ENCODE measurements at places on chromosomes 7 and 10. TPM values are rescaled to one million over a fixed set of nuclear protein-coding genes. Genes with fewer than 3 reads are reported as not detected.

- peak; percentile 83 for DNase-seq
These were observed 7.8 kb upstream of the UBE2D1 start for GRCh38 chr10:58326967-58327381.

- no peak for DNase-seq
These were observed 176.8 kb upstream of the AGR3 start for GRCh38 chr7:17058568-17058967.

The FXYD4 gene
- total RNA-seq = not detected

DNA sequence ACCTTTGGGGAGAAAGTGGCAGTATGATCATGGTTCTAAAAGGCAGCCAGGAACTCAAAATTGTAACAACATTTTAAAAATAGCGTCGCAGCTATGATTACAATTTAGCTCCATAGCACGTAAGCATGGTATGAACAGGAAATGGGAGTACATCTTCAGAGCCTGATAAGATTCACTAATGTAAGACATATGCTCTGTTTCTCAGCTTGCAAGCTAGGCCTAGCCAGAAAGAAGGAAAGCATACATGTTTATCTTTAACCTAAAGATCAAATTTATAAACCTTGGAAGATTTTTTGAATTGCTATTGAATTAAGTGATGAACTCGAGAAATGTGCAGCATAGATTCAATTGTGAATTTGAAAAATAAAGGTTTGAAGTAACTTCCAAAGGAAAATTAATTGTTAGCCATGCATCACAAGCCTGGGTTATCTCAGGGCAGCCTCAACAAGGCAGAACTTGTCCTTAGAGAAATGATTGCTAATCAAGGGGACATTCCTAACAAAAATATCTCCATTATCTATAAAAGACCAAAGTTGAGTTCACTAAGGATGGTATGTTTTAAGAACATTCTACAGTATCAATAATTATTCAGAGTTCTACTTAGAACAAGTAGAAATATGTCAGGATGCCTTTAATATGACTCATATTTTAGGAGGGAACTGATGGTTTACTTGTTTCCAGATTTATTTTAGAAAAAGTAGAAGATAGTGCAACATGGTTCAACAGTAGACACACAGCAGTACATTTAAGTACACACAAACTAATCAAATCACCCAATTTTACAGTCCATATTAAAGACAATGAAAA, 38.8 kb upstream of the SEPTIN7 start:
- no peak for DNase-seq

DNA sequence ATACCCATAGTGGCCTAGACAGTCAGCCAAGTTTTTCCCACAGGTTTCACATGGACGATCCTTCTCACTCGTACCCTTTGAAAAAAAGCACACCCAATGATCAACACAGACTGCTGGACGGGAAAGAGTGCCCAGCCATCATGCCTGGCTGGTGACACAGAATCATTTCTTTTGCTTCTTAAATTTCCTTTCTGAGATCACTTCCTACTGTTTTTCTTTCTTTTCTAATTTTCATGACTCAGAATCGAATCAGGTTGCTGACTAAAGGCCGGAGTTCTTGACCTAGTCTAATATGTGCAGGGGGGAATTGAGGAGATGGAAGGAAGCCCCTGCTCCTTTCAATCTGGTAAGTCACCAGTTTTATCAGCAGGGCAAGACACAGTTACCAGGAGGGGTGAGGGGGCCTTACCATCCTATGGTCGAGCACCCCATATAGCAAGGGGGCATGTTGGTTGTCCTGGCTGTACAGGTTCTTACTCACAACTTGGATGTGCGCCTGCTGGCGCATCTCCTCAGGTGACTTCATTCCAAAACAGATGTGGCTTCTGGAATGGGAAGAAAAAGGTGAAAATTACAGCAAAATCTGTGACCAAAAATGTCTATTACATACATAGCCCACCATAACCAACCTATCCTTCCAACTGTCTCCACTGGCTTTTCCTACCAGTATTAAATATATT, 3.5 kb downstream of the POLR3A start:
- no peak for DNase-seq

GRCh38 chr7:368651-369475, 78.9 kb downstream of the FOXL3 start:
- DNase-seq = peak; percentile 43

DNA sequence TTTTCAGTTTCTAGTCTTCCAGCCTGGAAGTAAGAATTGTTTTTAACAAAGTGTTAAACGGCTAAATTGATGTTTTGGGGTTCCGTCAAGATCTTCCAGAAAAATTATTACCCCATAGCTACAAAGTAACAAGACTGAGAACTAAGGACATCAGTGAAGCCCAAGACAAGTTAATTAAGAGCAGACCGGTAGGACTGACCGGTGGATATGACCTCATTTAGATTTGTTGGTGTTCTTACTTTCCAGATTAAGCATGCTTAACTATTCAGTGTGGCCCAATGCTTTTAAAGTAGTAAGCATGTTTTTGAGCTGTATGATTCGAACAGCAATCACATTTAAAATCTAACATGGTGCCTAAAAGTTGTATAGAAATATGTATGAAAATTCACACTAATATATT, 73.1 kb upstream of the RPA3 start:
- no peak for DNase-seq

- DNase-seq = no peak
These were observed 233.1 kb upstream of the FERD3L start for GRCh38 chr7:19378345-19378714.

GRCh38 chr7:66697449-66698438, 42.8 kb upstream of the RABGEF1 start:
- DNase-seq = peak; percentile 86

DNA sequence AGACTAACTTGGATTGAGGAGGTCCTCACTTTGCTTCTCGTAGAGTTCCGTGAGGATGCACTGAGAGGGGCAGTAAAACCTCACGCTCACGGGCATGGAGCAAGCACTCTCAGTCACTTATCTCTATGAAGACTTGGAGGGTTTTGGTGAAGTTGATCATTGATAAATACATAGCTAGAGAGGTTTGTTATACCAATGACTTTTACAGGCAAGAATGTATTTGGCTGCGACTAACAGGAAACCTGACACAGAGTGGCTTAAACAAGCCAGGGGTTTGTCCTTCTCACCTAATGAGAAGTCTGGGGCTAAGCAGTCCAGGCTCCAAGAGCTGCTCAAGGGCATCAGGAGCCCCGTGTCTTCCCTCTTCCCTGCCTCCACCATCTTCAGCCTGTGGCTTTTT, 6.1 kb downstream of the BICC1 start:
- no peak for DNase-seq

Measured in aorta (tissue), 5 donors.